ENCODE measurements at places on chromosomes 16 and 17. TPM values are rescaled to one million over a fixed set of nuclear protein-coding genes. Genes with fewer than 3 reads are reported as not detected.

Gene TP53TG3C
- total RNA-seq, result not detected

Gene HS3ST3A1
- total RNA-seq, result 0.12 TPM

Gene CLEC19A
- total RNA-seq, result not detected

Gene PRR35
- total RNA-seq, result not detected

DNA sequence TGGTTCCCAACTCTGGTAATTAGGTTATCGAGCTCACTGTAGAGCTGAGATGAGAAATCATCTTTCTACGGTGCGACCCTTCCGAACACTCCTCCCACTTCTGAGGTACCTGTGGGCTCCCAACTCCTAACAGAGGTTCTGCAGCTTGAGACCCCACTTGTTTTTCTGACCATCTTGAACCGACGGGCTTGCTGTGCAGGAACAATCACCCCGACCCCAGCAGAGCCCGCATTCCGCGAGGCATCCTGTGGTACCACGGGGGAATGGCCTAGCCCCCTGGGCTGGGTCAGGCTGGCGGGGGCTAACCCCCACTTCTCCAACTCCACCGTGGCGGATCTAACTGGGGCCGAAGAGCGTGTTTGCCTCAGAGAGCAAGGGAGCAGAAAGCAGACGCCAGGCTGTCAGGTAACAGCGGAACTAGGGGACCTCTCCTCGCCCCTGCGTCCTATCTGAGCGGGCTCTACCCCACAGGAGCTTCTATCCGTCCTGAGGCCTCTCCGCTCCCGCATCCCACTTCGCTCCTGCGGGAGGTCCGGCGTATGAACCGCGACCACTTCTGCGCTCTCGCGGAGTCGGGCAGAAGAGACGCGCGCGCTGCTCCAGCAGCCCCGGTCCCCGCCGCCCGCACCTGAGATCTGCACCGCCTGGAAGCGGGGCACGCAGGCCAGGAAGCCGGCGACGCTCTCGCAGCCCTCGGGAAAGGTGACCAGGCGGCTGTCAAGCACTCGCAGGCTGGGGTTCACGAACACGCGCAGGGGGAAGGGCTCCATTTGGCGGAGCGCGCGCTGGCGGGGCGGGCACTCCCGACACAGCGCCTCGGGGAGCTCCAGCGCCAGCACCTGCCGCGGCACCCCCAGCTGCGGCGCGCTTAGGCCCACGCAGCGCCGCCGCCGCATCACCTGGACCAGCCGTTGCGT is 761 bp downstream of the PDF start:
- peak; percentile 39 for DNase-seq

DNA sequence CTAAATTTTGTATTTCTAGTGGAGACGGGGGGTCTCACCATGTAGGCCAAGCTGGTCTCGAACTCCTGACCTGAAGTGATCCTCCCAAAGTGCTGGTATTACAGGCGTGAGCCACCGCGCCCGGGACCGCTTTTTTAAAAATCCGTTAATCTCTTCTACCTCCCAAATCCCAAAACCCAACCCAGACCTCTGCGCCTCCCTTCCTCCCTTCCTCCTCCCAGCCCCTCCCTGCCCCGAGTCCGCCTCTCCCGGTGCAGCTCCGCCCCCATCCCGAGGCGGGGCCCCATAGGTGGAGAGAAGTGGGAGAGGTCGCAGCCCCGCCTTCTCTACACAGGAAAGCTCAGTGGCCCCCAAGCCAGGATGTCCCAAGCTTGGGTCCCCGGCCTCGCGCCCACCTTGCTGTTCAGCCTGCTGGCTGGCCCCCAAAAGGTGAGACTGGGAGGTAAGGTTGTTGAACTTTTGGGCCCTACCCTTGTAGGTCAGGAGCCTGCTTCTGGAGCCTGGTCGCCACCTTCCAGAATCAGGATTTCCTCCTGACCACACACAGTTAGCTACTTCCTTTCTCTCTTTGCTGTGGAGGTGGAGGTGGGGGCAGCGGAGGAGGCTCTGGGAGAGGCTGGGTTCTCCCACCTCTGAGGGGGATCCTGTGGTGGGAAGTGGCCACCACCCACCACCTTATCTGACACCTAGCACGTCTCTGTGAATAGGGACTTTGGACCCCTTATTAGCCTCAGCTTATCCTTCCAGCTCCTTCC is at the start of gene TMEM92:
Gene TMEM92, plus strand, starts transcription at position 325 of the 755 bp plus-strand sequence. Its CDS starts 36 bp downstream, at position 361.
- no peak for DNase-seq

DNA sequence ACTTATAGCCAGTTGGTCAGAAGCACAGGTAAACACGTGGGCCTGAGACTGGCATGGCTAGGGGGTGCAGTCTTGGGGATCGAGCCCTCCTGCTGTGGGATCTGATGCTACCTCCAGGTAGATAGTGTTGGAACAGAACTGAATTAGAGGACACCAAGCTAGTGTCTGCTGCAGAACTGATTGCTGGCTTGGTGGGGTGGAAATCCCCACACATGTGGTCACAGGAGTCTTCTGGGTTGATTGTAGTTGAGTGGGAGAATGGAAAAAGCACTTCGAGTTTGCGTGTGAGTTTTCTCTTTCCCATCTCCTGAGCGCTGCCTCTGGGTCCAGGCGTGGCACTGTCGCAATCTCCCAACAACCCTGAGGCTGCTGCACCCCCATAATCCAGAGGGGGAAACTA is 8.0 kb upstream of the SPATA32 start:
- no peak for DNase-seq

DNA sequence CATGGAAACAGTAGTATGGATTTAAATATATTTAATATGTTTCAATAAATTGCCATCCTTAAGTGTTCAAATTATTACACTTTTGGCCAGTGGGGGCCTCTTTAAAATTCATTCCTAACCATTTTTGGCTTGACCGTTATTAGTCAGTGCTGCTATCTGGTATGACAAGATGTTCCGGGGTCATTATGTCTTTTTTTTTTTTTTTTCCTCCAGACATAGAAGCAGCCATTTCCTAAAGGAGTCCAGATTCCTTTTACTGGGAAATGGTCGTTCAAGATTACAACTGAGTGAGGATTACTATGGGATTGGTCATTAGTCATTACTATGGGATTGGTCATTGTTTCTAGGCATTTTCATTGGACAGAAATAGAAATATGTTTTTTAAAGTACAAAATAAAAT is 53.4 kb downstream of the NF1 start:
- DNase-seq, result no peak

DNA sequence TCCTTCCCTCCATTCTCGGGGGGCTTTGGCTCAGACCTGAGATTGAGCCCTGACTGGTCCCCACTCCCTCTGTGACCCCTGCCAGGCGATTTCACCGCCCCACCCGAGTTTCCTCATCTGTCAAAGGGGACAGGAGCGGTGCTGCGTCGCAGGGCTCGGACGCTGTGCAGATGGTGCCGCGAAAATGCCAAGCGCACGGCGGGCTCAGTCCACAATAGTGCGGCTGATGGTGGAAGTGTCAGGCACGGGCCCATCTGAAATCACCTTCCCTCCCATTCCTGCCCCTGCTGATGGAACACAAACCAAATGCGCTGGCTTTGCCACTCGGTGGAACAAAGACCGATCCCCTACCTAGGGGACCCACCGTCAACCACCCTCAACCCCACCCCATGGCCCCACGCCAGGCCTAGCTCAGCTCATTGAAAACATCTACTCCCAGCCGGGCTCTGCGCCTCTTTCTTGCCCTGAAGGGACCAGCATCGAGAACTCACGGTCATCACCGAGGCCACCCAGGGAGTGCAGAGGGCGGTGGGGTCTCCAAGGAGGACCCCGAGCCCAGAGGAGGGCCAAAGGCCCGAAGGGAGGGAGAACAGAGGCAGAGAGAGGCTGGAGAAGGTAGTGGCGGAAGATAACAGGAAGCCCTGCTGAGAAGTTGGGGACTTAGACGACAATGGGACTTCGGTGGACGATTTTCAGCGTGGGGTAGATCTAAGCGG is 1.4 kb downstream of the CARHSP1 start:
- peak; percentile 57 for DNase-seq
